ENCODE measurements at places on chromosomes 2 and 18.

GRCh38 chr2:2901384-2902345, 476.0 kb downstream of the EIPR1 start:
- DNase-seq: no peak

GRCh38 chr2:65366595-65367125, 65.7 kb downstream of the SPRED2 start:
- no peak for DNase-seq

GRCh38 chr2:230922951-230923717, 1.9 kb downstream of the GPR55 start:
- DNase-seq: no peak

GRCh38 chr18:1760901-1761300, 810.4 kb downstream of the METTL4 start:
- no peak for DNase-seq

DNA sequence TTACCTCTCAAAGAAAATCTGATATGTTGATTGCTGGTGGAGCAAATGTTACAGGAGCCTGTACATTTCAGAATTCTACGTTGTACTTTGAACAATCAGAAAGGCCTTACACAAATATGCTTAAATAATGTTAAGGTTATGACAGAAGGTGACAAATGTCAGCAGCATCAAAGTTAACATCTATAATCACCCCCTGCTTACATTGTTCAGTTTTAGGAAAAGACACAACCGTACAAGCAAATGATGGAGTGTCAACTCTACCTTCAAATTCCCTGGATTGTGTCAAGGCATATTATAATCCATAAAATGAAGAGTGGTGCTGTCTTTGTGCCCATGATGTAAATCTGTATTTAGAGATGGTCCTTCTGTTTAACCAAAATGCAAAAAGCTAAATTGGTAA, 465.5 kb downstream of the ARHGAP15 start:
- no peak for DNase-seq

GRCh38 chr2:101273056-101273455, 20.4 kb downstream of the CNOT11 start:
- DNase-seq: no peak

DNA sequence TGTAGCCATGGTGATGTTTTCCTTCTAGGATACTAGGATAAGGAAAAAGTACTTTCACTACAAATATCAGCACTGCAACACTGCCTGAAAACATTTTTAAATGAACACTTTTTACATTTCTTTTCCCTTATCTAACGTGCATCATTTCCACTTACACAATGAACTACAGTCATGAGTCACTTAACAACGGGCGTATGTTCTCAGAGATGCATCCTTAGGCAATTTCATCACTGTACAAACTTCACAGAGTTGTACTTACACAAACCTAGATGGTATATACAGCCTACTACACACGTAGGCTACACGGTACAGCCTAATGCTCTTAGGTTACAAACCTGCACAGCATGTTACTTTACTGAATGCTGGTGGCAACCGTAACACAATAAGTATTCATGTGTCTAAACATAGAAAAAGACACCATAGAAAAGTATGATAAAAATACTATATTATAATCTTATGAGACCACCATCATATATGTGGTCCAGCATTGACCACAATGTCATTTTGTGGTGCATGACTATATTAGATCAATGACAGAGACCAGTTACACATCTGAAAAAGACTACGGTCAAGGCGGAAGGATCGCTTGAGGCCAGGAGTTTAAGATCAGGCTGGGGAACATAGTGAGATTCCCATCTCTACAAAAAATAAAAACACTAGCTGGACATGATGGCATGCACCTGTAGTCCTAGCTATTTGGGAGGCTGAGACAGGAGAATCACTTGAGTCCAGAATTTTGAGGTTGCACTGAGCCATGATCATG, 39.8 kb downstream of the WDR33 start:
- no peak for DNase-seq

GRCh38 chr2:148507970-148508369, 136.6 kb upstream of the EPC2 start:
- no peak for DNase-seq

DNA sequence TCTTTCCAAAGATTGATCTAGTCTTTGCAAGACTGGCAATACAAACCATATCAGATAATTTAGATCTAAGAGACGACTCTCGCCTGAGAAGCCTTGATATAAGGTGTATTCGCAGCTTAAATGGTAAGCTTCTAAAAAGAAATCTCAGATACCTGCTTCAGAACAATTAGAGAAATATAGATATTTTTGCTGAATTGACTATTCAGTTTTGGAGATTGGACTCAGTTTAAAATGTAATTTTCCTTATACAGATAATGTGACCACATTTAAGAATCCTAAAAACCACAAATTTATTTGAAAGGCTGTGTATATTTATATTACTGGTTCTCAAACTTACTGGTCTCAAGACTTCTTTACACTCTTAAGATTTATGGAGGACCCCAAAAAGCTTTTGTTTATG, 15.4 kb downstream of the PAPOLG start:
- no peak for DNase-seq

- no peak for DNase-seq
Observed at GRCh38 chr2:110115291-110116032, at the start of gene MALL. TSS of gene MALL (minus strand) at chr2:110115822. CDS start at chr2:110115792, 30 bp downstream.

GRCh38 chr2:12552092-12552491, 164.6 kb upstream of the TRIB2 start:
- no peak for DNase-seq

DNA sequence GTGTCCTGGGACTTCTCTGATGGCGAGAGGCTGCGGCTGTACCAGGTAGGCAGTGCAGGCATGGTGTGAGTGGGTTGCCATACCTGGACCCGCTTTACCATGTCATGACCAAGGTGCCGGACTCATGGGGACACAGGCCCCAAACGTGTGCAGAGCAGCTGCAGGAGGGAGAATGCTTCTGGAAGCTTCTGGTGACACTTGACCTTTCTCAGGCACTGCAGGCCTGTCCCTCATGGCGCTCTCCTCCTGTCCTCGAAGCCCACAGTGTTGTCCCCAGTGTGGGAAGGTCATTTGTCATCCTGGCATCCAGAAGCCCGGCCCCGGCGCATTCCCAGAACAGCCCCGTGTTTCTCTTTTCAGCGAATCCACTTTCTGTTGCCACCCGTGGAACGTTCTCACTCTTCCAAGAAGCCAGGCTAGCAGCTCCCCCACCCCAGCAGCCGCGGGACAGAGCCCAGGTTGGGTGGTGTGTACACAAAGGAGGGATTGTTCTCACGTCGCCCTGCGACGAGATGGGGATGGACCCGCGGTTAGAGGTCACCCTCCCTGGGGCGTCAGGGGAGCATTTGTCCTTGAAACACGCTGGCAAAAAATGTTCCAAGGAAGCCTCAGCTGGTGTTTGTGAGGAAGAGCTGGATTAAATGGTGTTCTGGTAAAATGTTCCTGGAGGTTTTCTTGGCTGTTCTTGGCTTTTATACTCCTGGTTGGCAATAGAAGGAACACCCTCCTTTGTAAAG, 43.7 kb downstream of the SH3BP4 start:
- no peak for DNase-seq

- DNase-seq: no peak
Observed at GRCh38 chr2:233766416-233766815, 6.3 kb downstream of the UGT1A1 start.

- no peak for DNase-seq
Observed at GRCh38 chr2:97996679-97997078, 931 bp upstream of the TMEM131 start.

GRCh38 chr2:174085781-174086180, 120.6 kb upstream of the SP3 start:
- no peak for DNase-seq

DNA sequence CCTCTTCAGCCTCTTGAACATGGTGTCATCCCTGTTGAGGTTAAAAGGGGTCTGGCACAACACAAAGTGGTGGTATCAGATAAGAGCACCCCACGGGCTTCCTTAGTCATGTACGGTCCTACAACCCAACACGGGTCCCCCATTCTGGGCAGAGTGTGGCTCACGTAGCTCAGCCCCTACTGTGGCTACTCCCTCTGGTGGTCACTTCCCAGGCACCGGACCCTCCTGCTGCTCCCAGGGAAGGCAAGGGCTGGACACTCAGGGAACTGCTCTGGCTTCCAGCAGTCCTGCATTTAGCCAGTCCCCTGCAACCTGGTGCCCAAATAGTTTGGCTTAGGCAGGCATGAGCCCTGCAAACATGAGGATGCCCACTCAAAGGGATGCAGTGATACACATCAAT, 58.6 kb downstream of the GALNT14 start:
- DNase-seq: no peak

DNA sequence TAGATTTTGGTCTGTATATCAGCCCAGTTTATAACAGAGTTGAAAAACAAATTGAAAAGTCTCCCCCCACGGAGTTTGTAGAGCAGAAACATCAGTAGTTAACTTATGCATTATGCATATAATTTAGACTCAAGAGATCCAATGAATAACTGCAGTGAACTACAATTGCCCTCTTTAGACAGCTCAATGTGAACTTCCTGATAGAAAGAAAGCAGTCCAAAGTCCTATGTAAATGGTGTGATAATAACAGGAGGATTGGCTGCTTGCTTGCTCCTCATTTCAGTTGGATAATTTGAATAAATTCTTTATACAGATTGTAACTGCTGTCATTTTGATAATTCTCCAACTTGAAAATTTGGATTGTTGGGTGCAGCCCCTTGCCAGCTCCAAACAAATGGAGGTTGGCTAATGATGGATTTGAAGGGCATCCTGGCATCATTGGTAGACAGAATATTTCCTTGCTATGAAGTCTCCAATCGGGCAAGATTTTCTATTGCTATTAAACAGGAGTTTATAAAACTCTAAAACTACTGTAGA, 297.1 kb downstream of the ASXL3 start:
- DNase-seq: no peak

- no peak for DNase-seq
Observed at GRCh38 chr2:112919086-112919485, 8.1 kb downstream of the IL37 start.

DNA sequence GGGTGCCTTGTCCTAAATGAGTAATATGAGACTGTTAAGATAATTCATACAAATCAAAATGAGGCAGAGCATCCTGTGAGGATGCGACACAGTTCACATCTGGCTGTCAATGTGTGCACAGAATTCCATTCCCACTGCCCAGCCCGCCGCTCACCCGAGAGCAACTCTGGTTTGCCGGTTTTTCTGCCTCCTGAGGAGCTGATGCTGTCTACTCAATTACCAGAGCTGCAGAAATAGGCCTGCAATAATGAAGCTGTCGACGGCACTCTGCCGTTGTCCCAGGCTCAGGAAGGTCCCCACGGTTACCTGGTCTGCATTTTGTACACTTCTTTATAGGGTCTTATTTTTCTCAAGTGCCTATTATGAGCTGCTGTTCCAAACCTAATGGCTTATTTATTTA, 55.7 kb upstream of the LYPD1 start:
- DNase-seq: no peak

DNA sequence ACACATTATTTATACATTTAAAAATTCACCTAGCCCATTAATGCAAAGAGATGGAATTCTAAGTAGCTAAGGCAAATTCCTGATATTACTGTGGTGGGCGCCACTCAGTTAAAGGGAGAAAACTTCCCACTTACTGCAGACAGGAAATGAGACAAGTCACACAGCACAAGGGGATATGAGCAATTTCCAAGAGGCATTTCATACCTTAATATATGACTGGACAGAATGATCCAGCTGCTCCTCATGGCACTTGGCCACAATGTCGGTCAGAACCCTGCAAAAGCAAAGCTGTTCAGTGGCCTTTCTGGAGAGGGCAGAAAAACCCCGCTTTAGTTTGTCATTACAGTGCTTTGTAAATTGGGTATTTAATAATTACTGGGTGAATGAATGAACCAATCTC, 121.4 kb upstream of the CCDC195 start:
- DNase-seq: peak; percentile 15

- no peak for DNase-seq
Observed at GRCh38 chr2:239937866-239938640, 87.1 kb downstream of the NDUFA10 start.

DNA sequence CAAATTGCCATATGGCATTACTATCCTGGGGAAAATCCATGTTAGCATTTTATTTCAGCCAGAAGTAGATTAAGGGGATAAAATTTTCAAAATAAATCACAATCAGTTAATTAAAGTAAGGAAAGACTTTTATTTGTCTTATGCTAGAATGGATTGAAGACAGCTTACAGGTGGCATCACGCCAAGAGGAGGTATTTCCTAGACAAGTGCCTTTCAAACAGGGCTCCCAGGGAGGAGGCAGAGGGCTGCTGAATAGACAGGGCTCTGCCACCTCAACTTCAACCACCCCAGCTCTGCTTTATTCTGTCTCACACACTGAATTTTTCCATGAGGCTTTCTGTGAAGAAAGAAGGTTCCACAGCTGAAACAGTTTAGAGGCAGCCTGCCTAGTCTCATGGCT, 12.2 kb downstream of the CCDC68 start:
- DNase-seq: no peak

GRCh38 chr2:158728422-158728821, 66.7 kb upstream of the DAPL1 start:
- no peak for DNase-seq

- no peak for DNase-seq
Observed at GRCh38 chr18:41058351-41059125, 896.5 kb upstream of the PIK3C3 start.

DNA sequence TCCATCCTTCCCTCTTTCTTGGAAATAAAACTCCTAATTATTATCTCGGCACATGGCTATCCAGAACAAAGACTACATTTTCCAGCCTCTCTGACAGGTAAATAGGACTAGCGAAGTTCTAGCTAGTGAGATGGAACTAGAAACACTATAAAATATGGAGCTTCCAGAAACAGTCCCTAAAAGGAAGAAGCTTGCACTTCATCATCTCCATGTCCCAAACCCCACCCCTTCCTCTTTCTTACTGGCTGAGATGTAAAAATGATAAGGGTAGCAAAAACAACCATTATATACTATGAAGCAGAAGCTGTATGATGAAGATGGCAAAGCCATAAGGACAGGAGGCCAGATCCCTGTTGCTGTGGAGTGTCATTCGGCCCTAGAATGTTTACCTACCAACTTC, 11.7 kb upstream of the ACTR2 start:
- DNase-seq: no peak

- no peak for DNase-seq
Observed at GRCh38 chr2:27501042-27501441, 4.4 kb downstream of the GCKR start.

- no peak for DNase-seq
Observed at GRCh38 chr2:236638707-236639106, 69.1 kb downstream of the ACKR3 start.

- no peak for DNase-seq
Observed at GRCh38 chr2:46379213-46380037, 82.2 kb downstream of the EPAS1 start.

- no peak for DNase-seq
Observed at GRCh38 chr18:23752796-23753195, 63.5 kb downstream of the LAMA3 start.

- DNase-seq: no peak
Observed at GRCh38 chr2:148906124-148906523, 31.1 kb downstream of the KIF5C start.

DNA sequence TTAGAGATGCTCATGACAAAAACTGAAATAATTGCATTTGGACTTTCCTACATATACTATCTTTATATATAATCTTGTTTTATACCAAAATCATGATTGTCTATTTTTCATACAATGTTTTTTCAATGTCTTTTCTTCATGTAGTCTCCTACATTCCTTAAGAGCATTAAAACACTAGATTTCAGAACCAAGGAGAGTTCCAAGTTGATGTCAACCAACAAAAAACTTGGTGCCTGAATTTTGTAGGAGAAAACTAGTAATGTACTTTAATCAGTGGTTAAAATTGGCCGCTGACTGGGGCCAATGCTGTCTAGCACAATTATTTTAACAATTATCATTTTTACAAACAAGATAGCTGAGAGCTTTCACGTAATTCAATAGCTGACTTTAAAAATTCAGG, 678.8 kb downstream of the DCC start:
- peak; percentile 50 for DNase-seq

- no peak for DNase-seq
Observed at GRCh38 chr2:48699348-48699930, 56.1 kb downstream of the LHCGR start.

All from left kidney (tissue), 8 donors.